ENCODE measurements at places on chromosomes 6 and 20.

DNA sequence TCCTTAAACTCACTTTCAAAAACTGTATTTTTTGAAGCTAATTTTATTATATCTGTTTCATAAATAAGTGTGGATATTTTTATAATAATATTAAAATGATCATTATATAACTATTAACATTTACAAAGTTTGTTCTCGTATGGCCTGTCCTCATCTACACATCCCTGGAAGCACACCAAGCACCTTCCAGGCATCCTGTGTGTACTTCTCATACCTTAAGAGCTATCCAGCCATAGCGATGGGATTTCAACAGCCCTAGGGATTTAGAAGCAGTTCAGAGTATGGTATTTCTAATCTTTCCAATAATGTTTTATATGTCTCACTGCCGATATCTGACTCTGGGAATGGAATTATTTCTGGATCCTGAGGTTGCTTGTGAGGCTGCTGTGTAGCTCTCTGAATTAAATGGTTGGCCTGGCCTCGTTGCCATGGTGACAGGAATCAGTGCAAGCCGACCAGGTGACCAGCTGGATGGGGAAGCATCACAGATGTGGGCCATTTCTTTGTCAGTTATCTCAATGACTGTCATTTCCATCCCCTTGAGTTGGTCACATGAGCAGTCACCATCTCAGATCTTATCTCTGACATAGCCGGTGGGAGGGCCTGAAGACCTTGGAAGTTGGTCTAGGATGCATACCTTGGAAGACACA, 265.2 kb upstream of the RIN2 start:
- DNase-seq = no peak

GRCh38 chr6:159109391-159109790, 59.8 kb upstream of the FNDC1 start:
- no peak for DNase-seq

GRCh38 chr20:25052255-25053194, 5.4 kb downstream of the ACSS1 start:
- peak; percentile 59 for DNase-seq

DNA sequence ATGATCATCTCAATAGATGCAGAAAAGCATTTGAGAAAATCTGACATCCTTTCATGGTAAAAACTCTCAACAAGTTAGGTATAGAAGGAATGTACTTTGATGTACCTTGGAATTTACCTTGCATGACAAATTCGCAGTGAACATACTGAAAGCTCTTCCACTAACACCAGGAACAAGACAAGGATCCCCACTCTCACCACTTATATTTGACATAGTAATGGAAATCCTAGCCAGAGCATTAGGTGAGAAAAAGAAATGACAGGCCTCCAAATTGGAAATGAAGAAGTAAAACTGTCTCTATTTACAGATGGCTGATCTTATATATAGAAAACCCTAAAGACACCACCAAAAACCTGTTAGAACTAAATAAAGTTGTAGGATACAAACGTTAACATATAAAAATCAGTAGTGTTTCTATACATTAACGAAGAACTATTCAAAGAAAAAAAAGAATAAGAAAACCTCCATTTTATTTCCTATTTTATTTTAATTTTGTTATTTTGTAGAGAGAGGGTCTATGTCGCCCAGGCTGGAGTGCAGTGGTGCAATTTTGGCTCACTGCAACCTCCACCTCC, 26.9 kb downstream of the PCNA start:
- DNase-seq = no peak

DNA sequence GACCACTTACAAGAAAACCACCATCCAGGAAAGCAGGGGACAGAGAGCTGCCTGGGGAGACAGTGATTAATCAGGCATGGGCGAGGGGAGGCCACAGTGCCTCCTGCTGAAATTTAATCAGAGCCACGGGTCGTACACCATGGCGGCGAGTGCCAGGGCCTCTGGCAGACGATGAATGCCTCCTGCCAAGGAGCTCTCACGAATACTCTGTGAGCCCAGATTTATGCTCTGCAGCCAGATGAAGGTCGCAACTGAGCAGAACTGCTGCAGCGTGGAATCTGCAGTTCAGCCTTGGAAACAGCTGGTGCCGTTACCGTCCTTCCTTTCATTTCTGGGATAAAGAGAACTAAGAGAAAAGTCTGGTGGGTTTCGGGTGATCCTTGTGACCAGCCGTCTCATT, 85.6 kb downstream of the BFSP1 start:
- DNase-seq = no peak

GRCh38 chr6:146850238-146850896, 251.6 kb downstream of the ADGB start:
- no peak for DNase-seq

GRCh38 chr6:107819217-107819616, 4.9 kb downstream of the SCML4 start:
- no peak for DNase-seq

- no peak for DNase-seq
Measured at GRCh38 chr6:57342148-57342669, 24.8 kb downstream of the PRIM2 start.

DNA sequence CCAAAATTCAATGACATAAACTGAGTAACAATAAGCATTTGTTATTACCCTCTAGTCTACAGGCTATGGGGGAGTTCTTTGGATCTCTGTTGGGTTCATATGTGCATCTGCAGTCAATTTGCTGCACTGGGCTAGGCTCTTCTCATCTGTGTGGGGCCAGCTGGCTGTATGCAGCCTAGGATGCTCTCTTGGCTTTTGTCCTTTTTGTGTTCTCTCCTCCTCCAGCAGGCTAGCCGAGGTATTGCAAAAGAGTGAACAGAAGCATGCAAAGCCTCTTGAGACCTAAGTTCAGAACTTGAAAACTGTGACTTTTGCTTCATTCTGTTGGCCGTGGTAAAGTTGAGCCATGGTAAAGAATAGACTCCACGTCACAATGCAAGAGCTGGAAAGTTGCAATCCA, 62.8 kb upstream of the FOXO3 start:
- DNase-seq = peak; percentile 22

DNA sequence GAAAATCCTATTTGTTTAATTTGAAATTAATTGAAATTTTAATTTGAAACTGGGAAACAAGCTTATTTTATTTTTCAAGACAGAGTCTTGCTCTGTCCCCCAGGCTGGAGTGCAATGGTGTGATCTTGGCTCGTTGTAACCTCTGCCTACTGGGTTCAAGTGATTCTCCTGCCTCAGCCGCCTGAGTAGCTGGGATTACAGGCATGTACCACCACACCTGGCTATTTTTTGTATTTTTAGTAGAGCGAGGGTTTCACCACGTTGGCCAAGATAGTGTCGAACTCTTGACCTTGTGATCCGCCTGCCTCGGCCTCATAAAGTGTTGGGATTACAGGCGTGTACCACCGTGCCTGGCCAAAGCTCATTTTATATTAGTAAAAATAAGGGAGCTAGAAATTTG, 4.2 kb downstream of the SRSF3 start:
- DNase-seq = no peak

DNA sequence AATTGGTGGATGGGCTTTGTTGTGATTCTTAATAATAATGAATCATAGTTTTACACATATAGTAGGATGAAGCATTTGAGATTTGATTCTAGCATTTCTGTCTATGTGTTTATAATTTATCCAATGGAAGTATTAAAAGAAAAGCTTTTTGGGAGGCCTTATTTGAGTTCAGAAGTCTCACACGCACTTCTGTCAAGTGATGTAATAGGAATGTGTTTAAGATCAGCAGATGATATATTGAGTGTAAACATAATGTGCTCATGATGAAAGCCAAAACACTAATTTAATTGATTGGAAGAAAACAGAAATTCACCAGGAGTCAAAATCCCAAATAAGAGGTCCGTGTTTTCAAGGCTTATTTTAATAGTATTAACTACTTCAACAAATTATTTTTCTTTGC, 435.6 kb upstream of the HSF2 start:
- DNase-seq = no peak

GRCh38 chr6:152503546-152503945, 133.6 kb downstream of the SYNE1 start:
- DNase-seq = no peak

DNA sequence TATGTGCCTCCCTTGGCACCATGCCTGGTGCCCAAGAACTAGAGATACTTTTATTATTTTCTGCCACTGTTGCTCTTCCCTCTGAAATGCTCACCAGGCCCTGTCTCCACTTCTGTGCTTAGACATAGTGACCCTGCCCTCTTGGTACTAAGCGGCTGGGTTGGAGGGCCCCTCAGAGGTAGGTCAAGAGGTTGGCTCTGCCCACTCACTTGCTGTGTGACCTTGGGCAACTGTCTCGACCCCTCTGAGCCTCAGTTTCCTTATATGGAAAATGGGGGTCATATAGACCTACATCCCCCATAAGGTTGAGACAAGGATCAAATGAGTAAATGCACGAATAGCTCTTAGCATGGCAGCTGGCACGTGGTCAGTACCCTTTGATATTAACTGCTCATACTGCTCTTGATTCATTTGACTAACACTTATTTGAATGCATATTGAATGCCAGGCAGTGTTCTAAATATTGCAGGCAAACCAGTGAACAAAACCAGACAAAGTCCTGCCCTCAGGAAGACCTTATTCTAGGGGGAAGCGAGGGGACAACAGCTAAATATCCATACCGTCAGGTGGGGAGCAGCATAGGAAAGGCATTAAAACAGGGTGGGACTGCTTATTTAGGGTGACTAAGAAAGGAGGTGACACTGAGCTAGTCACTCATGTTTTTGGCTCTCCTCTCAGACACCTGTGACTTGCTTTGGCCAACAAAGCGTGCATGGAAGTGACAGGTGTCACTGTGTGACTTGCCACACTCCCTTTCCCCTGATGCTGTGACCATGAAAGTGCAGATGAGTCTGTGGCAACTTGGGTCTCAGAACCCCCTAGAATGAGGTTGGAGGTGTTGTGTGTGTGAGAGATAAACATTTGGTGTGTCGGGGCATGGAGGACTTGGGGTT, 14.3 kb upstream of the SPO11 start:
- DNase-seq = no peak

GRCh38 chr6:125818225-125818657, 27.5 kb downstream of the NCOA7 start:
- no peak for DNase-seq

- DNase-seq = peak; percentile 23
Measured at GRCh38 chr6:42935322-42935721, 6.0 kb downstream of the CNPY3 start.

GRCh38 chr20:4950437-4950836, 50.9 kb downstream of the SLC23A2 start:
- no peak for DNase-seq

DNA sequence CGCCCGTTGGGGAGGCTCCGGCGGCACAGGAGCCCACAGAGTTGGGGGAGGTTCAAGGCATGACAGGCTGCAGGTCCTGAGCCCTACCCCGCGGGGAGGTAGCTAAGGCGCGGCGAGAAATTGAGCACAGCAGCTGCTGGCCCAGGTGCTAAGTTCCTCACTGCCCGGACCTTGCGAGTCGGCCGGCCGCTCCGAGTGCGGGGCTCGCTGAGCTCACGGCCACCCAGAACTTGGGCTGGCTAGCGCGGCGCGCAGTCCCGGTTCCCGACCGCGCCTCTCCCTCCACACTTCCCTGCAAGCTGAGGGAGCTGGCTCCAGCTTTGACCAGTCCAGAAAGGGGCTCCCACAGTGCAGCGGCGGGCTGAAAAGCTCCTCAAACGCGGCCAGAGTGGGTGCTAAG, 23.9 kb upstream of the KIF13A start:
- DNase-seq = no peak

DNA sequence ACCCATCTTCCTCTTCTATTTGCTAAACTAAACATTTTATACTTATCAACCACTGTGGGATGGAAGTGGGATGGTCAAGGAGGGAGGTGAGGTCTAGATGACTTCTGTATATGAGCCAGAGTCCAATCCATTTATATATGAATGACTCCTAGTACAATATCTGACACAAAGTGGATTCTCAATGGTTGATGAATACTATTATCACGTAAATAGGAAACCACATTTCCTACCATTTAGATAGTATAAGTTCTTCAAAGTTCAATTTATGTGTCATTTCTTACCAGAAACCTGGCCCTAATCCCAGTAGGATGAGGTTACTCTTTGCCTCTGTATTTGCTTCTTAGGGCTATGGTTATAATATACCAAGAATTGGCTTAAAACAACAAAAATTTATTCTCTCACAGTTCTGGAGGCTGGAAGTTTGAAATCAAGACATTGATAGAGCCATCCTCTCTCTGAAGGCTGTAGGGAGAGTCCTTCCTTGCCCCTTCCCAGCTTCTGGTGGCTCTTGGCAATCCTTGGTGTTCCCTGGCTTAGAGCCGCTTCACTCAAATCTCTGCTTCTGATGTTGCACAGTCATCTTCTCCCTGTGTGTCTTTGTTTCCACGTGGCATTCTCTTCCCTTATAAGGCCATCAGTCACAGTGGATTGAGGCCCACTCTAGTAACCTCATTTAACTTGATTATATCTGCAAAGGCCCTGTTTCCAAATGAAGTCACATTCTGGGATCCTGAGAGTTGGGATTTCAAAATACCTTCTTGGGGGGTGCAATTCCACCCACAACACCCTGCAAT, 41.0 kb upstream of the RAB23 start:
- DNase-seq = no peak

DNA sequence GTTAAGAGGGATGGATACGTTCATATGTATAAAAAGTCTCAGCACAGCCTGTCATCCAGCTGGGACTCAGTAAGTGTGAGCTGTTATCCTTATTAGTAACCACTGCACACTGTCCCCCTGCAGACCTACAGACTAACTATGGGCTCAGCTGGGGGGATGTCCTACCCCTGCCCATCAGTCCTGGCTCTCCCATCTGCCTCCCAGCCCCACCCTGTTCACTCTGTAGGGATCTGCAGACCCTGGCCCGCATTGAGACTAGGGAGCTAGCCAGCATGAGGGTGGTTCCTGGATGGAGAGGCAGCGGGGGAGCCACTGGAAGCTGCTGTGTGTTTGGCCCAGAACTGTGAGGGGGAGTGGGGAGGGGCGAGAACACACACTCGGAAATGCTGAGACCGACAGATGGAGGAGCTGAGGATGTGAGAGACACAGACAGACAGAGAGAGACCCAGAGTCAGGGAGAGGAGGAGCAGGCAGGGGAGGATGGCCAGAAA, 17.1 kb downstream of the XKR7 start:
- DNase-seq = no peak

GRCh38 chr20:38547288-38548085, 33.5 kb upstream of the ADIG start:
- DNase-seq = no peak

- DNase-seq = no peak
Measured at GRCh38 chr6:144417681-144418080, 132.5 kb downstream of the UTRN start.

- DNase-seq = no peak
Measured at GRCh38 chr20:43963872-43964791, 49.5 kb downstream of the TOX2 start.

- DNase-seq = no peak
Measured at GRCh38 chr20:52926505-52926904, 45.7 kb upstream of the TSHZ2 start.
